ENCODE measurements at places on chromosomes 6 and 20.

DNA sequence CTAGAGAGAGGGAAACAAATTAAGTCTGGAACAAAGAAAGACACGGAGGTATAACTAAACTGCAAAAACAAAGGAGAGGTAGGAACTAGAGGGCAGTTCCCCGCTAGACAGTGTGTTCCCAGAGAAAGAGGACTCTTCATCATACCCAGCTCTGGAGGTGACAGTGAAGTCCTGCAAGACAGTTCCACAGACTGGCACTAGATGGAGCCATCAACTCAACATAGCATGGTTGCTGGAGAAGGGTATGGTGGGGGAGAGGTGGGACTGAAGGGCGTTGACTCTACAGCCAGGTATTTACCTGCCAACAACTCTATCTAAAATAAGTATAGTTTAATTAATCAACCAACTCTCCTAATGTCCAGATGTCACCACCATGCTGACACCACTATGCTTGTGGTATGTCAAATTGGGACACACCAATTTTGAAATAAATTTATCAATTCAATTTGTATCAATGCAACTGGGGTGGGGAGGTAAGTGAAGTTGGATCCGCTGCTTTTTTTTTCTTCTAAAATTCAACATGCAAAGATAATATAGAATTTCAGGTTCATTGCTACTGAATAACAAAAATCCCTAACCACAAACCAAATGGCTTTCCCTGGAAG is 9.7 kb downstream of the BACH2 start:
- DNase-seq, result peak; percentile 74

DNA sequence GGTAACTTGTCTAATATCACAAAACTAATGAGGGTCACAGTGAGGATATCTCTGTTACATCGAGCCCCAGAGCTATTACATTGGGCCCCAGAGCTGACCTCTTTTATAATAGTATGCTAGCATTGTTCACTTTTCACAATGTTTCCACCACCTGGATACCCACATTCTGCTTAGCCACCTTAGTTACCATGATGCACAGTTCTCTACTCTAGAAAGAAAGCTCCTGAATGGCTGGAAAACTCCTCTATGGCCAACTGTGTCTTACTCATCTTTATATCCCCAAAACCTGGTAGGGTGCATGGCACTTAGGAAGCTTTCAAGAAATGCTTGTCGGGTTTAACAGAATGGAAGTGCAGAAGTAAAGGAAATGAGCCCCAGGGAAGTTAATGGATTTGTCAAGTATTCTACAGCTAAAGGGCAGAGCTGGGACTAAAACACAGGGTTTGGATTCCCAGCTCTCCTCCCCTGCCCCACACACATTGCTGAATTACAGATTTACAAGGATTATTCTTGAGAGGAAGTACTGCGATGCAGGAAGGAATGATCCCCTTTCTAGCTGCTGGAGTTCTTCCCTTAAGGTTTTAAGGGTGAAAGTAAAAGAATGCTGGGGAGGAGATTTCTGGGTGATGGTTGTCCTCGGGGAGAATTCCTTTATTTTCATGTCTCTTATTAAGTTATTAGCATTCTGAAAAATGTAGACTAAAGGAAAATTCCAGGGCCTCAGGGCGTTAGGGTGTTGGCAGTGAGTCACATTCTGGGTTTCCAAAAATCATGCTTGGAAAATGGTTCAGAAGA is 16.1 kb upstream of the HINT3 start:
- DNase-seq, result no peak

DNA sequence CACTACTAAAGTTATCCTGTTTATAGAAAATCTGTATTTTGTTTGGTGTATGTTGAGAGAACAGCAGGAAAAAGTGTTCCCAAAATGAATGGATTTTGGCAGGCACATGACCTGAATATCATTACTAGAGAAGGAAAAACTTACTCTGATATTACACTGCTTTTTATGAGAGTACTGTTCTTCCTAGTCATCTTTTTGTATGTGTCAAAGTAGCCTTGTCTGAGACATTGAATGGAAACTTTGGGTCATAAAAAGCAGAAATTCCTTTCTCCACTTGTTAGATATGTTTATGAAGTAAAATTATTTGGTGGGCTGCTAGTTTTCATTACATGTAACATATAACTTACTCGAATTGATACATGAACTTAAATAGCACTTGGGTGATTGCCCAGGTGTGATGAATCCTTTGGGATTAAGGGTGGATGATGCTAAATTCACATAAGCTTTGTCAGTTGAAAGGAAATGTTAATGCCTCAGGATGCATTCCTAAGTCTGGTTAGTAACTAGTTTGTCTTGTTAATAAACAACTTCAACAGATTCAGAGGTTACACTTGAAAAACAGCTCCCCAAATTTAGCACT is 206.7 kb downstream of the CENPW start:
- DNase-seq, result no peak

DNA sequence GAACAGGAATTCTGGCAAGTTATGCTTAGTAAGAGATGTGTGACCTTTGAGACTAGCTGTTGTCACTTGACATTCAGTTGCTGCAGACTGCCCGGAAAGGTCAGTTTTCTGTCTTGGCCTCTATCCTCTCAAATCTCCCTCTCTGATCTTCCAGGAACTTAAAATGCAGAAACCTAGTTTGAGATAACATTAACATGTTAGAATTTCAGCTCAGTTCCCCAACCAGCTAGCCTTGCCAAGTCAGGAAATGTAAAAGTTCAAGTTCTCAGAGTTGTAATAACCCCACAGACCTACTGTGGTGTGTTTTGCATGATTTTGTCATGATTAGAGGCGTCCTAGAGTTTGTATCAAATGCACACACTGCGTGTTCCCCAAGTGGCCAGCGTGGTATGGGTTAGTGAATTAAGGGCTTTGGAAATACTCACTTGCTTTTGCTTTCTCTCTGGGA is 46.6 kb downstream of the DUSP22 start:
- no peak for DNase-seq

- no peak for DNase-seq
Measured at GRCh38 chr6:39909701-39910100, 24.6 kb downstream of the MOCS1 start.

DNA sequence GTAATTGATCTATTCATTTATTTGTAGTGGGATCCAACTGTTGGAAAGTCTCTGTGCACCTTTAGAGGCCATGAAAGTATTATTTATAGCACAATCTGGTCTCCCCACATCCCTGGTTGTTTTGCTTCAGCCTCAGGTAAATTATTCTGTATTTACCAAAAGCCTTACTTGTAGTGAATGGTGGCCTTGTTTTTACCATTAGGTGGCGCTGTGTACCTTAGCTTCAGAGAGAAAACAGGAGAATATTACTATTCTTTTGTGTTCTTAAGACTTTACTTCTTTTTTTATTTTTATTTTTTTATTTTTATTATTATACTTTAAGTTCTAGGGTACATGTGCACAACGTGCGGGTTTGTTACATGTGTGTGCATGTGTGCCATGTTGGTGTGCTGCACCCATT is 23.7 kb downstream of the PEX7 start:
- peak; percentile 43 for DNase-seq

- DNase-seq, result no peak
Measured at GRCh38 chr20:63280929-63281545, 8.4 kb downstream of the ARFGAP1 start.

DNA sequence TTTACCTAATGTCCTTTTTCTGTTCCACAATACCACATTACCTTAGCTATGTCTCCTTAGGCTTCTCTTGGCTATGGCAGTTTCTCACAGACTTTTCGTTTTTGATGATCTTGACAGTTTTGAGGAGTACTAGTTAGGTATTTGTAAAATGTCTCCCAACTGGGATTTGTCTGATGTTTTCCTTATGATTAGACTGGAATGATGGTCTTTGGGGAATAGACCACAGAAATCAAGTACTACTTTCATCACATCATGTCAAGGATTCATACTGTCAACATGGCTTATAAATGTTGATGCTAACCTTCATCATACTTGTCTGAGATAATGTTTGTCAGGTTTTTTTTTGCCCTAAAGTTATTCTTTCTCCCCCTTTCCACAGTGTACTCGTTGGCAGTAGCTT is 78.2 kb upstream of the FOXO3 start:
- no peak for DNase-seq

DNA sequence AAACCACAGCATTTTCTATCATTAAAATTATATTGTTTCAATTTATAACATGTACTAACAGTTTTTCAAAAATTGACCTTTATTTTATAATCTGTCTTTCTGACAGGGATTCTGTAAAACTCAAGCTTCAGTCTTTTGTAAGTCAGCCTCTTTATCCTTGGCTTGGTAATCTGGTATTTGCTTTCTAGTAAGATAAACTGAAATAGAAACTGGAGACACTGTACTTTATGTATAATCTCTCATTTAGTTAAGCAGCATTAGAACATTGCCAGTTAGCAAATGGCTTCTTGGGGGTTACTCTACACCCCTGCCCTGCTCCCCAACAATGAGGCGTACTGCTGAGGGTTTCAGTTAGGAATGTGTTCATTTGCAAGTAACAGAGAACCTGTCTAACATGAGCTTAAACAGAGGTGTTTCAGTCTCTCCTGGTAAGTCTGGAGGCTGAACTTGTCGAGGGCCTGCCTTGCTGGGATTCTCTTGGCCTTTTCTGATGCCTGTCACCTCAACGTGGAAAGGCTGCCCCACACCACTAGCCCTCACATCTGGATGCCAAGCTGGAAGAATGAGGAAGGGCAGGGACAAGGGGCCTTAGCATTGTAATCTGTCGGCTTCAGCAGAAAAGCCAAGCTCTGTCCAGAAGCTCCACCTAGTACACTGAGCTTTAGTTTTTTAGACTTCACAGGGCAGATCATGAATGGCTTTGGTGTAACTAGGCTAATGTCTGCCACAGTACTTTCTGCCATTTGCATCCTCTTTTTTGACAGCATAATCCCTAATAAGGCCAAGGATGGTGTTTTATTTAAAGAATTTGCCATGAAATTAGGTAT is 34.8 kb downstream of the SH3BGRL2 start:
- DNase-seq, result no peak

GRCh38 chr6:57265755-57266221 is 43.7 kb upstream of the RAB23 start:
- peak; percentile 75 for DNase-seq

DNA sequence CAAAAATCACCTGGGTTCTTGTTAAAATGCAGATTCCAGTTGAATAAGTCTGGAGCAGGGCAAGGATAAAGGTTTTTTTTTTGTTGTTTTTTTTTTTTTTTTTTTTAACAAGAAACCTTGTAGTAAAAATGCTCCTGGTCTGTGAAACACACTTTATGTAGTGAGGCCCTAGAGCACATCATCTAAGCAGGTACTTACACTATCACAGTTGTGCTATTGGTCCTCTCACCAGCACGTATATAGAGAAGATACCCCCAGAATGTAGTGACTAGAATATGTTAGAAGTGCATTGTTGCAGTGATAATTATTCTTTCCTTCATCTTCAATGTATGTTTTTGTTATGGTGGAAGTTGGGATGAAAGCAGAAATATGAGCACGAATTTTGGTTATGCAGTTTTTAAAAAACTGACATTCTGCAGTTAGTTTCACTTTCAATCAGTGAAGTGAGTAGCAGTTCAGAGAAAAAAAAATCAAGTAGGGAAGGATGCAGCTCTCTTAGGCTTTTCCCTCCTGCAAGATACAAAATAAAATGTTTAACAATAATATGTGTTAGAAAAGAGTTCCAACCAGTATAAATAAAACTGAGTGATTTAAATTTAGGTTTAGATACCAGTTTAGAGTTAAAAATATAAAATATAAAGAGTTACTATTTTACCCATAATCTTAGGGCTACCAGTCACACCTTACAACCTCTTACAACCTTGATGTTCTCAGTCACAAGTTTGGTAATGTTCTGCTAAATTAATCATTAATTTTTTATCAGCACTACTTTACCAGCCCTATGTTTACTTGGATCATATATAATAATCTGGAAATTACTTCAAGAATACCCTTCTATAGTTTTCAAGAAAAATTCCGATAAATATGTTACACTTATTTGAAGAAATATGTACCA is 9.2 kb upstream of the DEFB113 start:
- no peak for DNase-seq

- no peak for DNase-seq
Measured at GRCh38 chr20:5887386-5887785, 62.9 kb downstream of the TRMT6 start.

DNA sequence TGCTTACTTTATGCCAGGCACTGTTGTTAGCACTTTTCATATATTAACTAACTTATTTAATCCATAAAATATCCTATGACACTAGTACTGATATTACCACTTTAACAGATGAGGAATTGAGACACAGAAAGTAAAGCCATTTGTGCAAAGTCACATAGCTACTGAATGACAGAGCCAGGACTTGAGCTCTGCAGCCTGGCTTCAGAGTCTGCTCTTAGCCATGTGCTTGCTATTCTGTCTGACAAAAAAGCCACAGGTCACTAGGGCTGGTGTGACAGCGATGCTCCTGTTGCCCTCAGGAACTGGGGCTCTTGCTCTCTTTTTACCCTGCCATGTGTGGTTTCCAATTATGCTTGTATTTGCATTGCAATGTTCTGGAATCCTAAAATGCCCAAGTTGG is 44.7 kb upstream of the RNF8 start:
- no peak for DNase-seq

GRCh38 chr6:40330301-40330721 is 256.9 kb downstream of the LRFN2 start:
- no peak for DNase-seq

- DNase-seq, result no peak
Measured at GRCh38 chr6:110492584-110492983, 16.2 kb upstream of the SLC22A16 start.

DNA sequence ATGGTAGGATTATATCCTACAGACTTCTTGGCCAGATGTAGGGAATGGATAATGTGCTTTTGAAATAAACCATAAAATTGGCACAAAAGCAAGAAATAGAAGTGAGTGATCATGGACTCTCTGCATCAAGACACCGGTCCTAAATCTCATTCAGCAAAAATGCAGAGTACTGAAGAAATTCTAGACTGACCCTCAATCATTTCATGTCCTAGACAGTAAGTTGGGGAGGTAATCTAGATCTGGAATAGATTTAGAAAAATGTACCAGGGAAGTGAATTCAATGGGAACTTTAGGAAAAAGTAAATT is 69.7 kb upstream of the ADTRP start:
- DNase-seq, result no peak

GRCh38 chr20:32281711-32282110 is 4.3 kb downstream of the KIF3B start:
- DNase-seq, result no peak

DNA sequence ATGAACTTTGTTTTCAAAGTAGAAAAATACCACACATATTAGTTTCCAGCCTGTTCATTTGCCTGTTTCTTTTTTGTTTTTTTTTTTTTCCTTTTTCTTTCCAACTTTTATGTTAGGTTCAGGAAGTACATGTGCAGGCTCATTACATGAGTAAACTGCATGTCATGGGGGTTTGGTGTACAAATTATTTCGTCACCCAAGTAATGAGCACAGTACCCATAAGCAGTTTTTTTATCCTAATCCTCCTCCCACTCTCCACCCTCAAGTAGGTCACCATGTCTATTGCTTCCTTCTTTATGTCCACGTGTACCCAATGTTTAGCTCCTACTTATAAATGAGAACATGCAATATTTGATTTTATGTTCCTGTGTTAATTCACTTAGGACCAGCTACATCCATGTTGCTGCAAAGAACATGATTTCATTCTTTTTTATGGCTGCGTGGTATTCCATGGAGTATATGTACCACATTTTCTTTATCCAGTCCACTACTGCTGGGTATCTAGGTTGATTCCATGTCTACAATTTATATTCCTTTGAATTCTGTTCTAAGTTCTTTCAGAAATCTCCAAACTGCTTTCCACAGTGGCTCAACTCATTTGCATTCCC is 31.8 kb downstream of the SNX14 start:
- DNase-seq, result no peak

GRCh38 chr20:57000441-57000968 is 265.9 kb downstream of the BMP7 start:
- DNase-seq, result no peak

Data from activated CD4-positive, alpha-beta T cell treated with anti-CD3 and anti-CD28 coated beads, Interleukin-2, Interleukin-4, amounts not matched to agents 100 ng/mL and 50 ng/mL, durations not matched to agents 16 hours and 8 hours (primary cell).